ENCODE measurements at places on chromosomes 5 and 9. TPM values are rescaled to one million over a fixed set of nuclear protein-coding genes. Genes with fewer than 3 reads are reported as not detected.

NFIB gene
- total RNA-seq, result 37.1 TPM

SYNPO gene
- 3.6 TPM for total RNA-seq

MYORG gene
- 5.5 TPM for total RNA-seq

IFNK gene
- not detected for total RNA-seq

DAPK1 gene
- 45.4 TPM for total RNA-seq
